ENCODE measurements at places on chromosomes 13 and 19. TPM values are rescaled to one million over a fixed set of nuclear protein-coding genes. Genes with fewer than 3 reads are reported as not detected.

DNA sequence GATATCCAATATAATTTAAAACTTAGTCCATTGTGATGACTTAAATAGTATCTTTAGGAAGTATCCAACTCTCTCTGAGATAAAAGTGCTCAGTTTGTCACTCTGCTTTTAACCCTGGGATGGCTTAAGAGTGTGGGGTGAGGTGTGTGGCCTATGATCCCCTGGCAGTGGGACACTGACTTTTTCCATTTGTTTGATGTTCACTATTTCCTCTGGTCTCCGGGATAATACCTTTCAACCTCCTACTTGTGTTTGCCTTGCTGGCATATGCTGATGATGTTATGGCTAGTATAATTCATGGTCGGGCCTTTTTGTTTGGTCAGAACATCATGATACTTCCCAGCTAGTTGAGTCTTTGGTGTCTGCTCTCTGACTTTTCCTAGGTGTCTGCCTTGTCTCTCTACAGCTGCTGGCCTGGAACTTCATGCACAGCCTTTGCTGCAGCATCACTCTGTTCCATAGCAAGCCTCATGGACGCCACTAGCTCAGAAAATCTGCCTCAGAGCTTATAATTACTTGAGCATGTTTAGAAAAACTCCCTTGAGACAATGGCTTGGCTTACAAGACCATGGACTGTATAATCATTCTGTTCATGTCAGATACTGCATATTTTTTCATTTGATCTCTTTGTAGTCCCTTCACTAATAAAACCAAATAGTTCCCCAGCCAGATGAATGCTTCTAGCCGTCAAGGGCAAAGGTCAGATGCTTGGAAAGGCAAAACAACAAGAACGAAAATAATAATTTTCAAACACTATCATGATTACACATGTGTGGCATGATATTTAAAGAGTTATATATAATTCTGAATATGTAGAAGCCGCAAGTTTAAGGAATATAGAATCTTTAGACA is 75.2 kb downstream of the WDFY2 start:
- DNase-seq, result peak; percentile 48
- peaks cover 8% of the 10 kb centered on the region for H3K4me1 ChIP-seq
- no peaks in the 10 kb centered on the region for H3K36me3 ChIP-seq
- no peak overlapping the region for H3K27ac ChIP-seq

The PGLYRP2 gene
- not detected for total RNA-seq

The RNF225 gene
- total RNA-seq, result not detected

The CYP2F1 gene
- not detected for total RNA-seq

DNA sequence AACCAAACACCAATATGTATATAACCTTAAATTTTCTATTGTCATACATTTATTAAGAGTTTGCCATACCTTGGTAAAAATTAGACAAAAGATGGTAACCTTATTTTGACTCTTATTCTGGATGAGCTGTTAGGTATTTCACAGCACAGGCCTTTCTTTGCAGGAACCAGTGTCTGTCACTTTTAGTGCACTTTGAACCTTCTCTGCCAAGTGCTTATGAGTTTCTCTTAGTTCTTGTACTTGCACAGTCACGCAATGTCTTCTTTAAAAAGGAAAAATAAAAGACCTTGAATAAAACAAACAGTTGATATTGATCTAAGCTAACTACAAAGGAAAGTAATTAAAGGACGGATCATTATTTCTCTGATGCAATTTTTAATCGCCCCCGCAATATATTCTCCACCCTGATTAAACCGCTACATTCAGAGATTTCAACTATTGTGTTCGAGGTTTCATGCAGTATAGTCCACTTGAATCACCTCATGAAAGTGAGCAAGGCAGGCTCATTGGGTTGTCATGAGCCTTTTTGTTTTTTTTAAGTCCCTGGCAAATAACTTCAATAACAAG is 534.5 kb downstream of the KLF5 start:
- H3K27me3 ChIP-seq, result no peaks in the 10 kb centered on the region
- no peak for DNase-seq
- H3K4me1 ChIP-seq, result no peaks in the 10 kb centered on the region
- H3K27ac ChIP-seq, result no peak overlapping the region
- no peaks in the 10 kb centered on the region for H3K36me3 ChIP-seq
- no peak overlapping the region for H3K4me3 ChIP-seq

The FGF22 gene
- 0.45 TPM for total RNA-seq

DNA sequence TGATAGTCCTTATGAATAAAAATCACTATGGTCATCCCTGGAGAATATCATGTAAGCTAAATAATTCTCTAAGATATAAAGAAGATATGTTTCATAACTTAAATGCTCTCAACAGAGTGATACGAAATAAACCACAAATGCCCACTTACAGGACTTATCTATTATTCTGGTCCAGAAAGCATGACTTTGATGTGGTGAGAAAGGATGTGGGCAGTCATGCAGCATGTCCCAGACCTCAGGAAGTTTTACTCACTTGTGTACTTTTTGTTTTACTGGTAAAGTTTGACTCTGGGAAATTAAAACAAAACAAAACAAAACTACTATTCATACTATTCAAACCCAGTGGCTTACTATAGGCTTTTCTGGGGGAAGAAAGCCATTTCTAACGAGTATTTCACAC is 483.2 kb upstream of the SLITRK6 start:
- DNase-seq, result no peak
- H3K4me1 ChIP-seq, result no peaks in the 10 kb centered on the region
- no peak overlapping the region for H3K4me3 ChIP-seq
- H3K27ac ChIP-seq, result no peak overlapping the region
- no peaks in the 10 kb centered on the region for H3K27me3 ChIP-seq

DNA sequence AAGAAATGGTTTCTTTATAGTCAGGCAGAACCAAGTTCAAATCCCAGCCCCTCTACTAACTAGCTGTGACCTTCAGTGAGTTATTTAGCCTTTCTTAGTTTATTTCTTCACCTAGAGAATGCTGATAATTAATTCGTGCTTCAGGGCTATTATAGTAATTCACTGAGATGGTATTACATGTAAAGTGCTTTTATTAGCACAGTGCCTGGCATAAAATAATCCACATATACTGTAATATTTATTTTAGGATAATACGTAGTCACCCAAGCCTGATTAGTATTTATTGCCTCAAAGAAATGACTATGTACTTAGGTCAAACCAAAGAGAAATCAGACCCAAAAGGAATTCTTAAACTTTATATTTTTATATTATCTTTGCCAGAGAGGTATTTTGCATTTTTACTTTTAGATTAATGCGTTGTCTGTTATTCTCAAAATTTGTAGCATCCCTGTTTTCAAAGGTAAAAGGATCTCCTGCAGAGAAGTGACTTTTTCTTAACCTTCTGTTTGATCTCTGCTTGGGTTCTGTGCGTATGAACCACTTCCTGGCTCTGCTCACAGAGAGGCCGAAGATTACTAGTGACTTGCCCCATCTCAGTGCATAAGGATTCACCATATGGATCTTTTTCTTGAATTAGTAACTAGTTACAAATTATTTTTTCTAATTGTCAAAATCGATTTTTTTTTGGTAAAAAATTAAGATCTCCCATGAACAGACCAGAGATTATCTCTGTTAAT is 19.7 kb downstream of the UBAC2 start:
- no peak overlapping the region for H3K4me3 ChIP-seq
- H3K27me3 ChIP-seq, result no peaks in the 10 kb centered on the region
- H3K4me1 ChIP-seq, result peaks cover 11% of the 10 kb centered on the region
- H3K27ac ChIP-seq, result no peak overlapping the region
- H3K36me3 ChIP-seq, result no peaks in the 10 kb centered on the region

The MCF2L gene
- 39.1 TPM for total RNA-seq

DNA sequence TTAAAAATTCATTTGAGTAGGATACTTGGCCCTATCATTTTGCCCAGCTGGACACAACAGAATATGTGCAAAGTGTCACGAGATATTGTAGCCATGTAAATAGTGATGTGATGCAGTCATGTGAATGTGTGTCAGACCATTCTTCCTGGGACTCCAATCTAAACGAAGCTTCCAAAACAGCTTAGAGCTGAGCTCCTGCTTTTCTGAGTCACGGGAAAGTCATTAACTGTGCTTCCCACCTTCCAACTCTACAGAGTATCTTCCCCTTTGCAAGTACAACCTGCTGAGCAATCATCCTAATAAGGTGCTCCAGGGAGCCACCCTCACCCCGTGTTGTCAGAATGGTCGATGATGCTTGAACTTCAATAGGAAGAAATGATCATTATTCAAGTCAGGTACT is 294.7 kb downstream of the MYO16 start:
- peaks cover 10% of the 10 kb centered on the region for H3K4me1 ChIP-seq
- H3K27me3 ChIP-seq, result no peaks in the 10 kb centered on the region
- no peak overlapping the region for H3K4me3 ChIP-seq
- no peak for DNase-seq
- H3K36me3 ChIP-seq, result no peaks in the 10 kb centered on the region
- no peak overlapping the region for H3K27ac ChIP-seq

Data from stomach (tissue), 19 donors.